NCI-H345 (cell line): ENCODE measurements at places on chromosomes 3 and 15.

- DNase-seq, result no peak
Measured at GRCh38 chr15:67421105-67421504, 99.8 kb upstream of the C15orf61 start.

- DNase-seq, result no peak
Measured at GRCh38 chr3:140219291-140219690, 284.3 kb downstream of the CLSTN2 start.

DNA sequence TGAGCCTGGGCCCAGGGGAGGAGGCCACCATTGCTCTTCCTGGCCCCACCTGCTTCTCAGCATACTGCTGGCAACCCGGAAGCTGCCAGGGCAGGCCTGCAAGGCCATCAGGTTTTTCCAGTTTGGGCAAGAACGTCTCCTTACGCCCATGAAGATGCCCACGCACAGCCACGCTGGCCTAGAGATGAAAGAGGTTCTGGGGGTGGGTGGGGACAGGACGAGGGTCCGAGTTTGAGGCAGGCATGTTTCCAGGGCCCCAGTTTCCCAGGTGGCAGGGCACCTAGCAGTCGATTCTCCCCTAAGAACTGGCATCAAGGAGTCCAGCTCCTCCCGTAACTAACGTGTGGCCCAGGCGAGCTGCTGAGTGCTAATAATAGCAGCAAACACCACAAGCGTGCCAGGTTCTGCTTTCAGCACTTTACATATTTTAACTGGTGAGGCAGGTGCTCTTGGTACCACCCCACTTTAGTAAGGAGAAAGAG is 45.8 kb downstream of the ZNF710 start:
- peak; percentile 81 for DNase-seq

DNA sequence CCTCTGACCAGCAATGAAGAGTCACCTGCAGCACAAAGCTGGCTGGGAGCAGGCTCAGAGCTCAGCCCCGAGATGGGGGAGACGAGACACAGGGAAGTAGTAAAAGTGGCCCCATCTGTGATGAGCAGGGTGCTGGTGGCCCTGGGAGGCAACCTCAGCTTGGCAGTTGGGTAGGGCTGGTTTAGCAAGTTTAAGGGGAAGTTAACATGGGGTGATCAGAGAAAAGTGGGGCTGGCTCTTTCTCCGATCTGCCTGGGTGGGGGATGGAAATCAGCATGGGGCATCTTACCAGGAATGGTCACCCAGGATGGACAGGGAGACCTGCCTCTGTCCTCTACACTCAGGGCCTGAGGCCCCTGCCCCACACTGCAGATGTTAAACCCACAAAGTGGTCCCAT is 29.9 kb upstream of the SFMBT1 start:
- DNase-seq, result no peak

- no peak for DNase-seq
Measured at GRCh38 chr3:139285691-139286090, 58.1 kb upstream of the MRPS22 start.

DNA sequence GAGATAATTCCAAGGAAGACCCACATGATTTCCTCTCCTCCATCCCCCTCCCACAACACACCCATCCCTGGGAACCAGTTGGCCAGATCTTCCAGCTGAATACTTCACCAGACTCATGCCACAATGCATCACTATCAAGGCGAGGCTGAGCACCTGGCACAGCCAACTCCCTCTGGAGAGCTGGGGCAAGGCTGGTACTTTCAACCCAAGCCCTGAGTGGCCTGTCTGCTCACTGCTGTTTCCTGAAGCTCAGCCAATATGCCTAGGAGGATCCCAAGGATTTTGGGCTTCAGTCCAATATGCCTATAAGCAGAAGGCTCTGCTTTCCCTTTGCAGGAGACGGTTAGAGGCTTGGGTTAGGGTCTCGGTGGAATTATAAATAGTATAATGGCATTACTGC is 90.9 kb upstream of the NEO1 start:
- no peak for DNase-seq

DNA sequence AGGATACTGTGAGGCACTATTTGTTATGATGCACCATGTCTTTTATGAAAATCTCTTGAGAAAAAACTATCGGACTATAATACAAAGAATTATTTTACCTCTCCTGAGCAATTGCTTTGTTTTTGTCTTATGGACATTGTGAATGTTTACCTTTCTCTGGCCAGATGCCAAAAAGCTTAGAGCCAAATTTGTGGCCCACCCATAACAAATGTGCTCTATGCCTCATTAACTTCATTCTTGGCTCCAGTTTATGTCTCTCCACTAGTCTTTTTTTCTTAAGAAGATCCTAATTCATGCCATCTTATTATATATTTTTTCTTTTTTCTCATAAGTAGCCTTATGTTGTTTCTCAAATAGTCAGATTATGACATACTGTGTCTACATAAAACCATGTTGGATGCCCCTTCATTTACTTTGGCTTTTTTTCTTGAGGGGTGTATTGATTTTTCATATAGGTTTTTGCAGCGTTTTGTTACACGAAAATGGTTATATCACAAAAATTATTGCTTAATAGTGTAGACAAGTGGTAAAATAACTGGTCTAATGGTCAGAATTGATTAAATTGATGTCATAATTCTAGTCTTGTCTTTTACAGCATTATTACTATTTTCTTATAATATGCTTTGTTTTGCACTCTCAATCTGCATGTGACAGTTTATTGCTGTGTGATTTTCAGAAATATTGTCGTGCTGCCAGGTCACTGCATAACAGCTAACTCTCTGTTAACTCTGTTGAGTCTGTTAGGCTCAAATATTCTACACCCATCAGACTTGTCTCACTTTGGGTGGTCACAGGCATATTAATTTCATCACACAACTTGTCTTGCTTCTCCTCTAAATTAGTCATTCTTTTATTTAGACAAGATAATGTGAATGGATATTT is 18.2 kb downstream of the SENP8 start:
- peak; percentile 86 for DNase-seq

GRCh38 chr3:32865383-32865782 is 47.6 kb downstream of the TRIM71 start:
- no peak for DNase-seq

GRCh38 chr3:134031348-134031915 is 1.7 kb upstream of the SLCO2A1 start:
- DNase-seq, result no peak

DNA sequence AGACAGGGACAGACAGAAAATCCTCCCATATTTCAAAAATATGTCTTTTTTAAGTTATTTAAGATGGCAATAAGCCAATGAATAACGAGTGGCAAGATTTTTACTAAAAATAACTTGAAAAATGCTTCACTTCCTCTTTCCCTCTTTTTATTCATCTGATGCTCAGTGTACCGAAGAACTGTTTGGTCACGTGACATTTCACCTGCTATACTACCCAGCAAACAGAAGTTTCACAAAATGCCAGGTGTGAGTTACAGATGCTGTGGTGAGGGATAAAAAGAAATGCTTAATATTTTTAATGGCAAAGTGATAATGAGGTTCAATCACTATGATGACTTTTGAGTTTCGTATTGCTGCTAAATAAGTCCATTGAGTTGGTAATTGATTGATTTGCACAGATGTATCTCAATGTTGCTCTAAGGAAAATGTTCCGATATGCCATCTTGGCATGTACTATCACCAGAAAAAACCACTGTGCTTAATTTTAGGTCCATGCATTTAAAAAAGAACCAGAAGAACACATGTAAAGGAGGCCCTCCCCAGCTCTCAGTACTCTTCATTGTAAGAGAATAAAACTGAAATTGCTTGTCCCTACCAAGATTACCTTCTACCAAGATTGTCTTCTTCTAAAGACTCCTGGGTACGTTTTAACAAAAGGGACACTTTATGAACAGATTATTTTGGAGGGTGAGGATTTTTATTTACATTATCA is 26.0 kb upstream of the SEC62 start:
- DNase-seq, result no peak

DNA sequence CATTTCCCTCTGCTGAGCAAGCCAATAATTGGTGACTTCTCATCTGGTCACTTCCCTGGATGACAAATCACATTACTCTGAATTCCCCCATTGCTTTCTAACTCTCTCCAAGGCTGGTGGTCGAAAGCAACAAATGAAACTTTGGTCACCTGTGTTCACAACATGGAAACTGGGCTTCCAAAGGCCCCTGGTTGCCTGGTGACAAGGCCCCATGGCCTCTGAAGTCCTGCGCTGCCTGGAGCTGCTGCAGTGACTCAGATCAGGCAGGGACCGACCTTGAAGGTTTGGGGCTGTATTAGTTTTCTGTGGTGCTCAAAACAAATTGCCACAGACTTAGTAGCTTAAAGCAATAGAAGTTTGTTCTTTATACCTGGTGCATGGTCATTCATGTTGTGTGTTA is 345.3 kb downstream of the WDR72 start:
- DNase-seq, result no peak

DNA sequence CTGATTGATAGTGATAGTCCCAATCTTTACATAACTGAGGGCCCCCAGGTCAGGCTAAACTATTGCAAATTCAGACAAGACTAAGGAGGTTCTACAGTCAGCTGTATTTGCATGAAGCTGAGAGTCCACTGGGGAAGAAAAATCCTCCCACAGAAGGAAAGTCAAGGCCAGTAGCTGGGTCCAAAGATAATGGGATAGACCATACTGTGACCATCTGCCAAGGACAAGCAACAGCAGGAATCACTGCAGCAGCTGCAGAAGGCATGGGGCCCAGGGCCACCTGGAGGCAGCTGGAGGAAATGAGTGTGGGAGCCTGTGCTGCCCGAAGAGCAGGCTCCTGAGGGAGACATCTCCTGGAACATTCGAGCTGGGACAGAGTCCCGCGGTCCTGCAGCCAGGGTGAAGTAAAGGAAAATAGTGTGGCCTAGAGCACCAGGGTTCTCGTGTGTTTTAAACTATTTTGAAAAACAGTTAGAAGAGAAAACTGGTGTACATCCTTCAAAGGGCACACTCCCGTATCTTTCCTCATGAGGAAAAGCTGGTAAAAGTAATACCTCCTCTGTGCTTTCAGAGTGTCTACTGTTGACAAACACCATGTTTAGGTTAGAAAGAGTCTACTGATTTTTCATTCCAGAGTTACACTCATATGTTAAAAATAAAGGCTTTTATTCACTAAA is 13.2 kb upstream of the TMEM212 start:
- peak; percentile 13 for DNase-seq

DNA sequence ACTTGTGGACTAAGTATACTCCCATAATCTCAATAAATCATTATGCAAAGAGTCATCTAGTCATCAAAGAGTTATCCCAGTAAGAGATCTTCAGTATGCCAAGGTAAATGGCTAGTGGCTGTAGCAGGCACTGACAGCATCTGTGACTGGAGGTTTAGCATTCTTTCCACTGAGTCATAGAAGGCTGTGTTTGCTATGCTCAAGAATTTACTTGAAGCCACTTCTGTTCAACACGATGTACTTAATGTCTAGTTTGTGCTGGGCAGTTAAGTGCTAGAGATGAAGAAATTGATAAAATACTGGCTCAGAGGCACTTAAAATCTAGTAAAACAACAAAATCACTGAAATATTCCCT is 13.0 kb downstream of the ZBED2 start:
- DNase-seq, result no peak

DNA sequence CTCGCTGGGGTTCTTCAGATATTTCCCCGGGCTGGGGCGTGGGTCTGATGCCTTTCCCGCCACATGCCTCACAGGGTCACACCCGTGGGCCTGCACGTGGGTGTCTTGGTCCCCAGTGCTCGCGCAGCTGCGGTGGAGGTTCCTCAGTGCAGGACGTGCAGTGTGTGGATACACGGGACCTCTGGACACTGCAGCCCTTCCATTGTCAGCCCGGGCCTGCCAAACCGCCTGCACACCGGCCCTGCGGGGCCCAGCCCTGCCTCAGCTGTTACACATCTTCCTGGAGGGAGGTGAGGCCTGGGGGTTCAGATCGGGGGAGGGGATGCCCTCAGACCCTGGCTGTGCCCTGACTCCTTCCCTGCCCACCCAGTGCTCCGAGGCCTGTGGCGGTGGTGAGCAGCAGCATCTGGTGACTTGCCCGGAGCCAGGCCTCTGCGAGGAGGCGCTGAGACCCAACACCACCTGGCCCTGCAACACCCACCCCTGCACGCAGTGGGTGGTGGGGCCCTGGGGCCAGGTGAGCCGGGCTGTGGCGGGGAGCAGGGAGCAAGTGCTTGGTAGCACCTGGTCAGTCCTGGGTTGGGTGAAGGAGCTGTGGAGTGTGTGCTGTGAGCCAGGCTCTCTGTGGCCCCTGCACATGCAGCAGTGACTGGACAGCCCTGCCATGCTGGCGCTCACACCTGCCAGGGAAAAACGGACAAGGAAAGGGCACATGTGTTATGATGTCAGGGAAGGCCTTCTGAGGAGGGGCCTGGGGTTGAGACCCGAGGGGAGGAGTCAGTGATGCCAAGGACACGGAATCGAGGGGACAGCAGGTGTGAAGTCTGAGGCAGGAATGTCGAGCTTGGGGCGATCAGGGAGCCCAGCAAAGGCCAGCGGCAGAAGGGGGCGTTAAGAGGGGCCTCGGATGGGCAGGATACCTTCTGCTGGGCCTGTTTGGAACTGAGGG is 88.9 kb downstream of the TBC1D2B start:
- DNase-seq, result no peak

GRCh38 chr3:192494174-192494573 is 233.2 kb downstream of the FGF12 start:
- DNase-seq, result peak; percentile 69

GRCh38 chr3:140456974-140457373 is 220.9 kb upstream of the TRIM42 start:
- no peak for DNase-seq
